ENCODE measurements at places on chromosomes 5 and 9.

GRCh38 chr5:31611002-31611401, 27.9 kb upstream of the PDZD2 start:
- DNase-seq = no peak

DNA sequence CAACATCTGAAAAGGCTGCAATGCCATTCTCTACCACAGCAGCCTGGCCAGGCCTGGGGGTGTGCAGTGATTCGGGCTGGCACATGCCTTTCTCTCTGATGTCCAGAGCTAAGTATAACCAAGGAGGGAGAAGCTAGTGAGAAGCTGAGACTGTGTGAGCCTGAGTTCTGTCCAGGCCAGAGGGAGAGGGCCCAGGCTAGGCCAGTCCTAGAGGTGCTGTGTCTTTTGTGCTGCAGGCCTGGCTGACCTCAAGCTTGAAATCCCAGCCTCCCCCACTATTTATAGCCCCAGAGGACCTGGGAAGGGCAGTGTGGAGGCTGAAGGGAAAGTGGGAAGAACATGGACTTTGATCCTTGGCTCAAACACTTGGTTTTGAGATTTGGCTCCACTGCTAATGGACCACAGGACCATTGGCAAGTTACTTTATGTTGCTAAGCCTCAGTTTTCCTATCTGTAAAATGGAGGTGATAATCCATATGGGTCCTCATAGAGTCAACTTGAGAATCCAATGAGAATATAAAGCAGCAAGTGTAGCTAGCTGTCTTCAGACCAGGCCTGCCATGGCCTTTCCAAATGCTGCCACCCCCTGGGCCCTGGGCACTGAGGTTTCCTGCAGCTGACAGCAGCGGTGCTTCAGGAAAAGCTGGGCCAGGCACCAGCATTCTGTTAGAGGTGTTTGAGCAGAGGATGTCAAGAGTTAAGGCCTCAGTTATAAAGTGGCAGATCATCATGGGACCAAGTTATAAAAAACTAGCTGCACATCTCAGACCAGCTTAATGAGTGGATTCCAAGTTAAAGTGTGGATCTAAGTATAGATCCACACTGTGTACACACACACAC, 21.1 kb downstream of the BNIP1 start:
- DNase-seq = no peak

DNA sequence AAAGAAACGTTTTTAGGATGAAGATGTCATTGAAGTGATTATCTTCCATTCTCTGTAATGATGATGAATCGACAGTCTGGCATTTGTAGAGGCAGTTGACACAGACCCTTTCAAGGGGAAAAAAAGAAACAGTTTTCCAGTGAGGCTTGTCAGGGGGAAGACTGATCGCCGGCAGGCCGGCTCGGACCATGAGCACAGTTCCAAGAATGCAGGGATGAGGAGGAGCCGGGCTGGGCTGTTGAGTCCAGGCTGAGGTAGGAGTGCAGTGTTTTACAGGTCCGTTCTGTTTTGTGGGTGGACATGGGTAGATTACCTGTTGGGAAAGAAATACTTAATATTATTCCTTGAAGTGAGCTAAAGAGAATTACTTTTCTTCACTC, 194.6 kb downstream of the AOPEP start:
- DNase-seq = no peak

GRCh38 chr9:112078432-112078831, 96.7 kb downstream of the SUSD1 start:
- no peak for DNase-seq

DNA sequence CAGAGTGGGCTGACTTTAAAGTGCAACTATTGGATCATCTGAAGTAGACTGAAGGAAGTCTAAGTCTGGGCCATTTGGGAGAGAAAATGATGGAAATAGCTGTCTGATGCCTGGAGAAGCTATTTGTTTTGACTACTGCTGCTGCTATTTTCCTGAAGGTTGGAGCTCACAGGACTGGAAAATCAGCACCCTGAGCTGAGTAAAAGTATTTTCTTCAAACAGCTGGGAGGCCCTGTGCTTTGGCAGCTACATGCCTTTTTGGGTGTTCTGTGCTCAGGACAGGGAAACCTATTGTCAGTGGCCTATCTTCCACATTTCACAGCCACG, 302.6 kb downstream of the ENC1 start:
- no peak for DNase-seq

DNA sequence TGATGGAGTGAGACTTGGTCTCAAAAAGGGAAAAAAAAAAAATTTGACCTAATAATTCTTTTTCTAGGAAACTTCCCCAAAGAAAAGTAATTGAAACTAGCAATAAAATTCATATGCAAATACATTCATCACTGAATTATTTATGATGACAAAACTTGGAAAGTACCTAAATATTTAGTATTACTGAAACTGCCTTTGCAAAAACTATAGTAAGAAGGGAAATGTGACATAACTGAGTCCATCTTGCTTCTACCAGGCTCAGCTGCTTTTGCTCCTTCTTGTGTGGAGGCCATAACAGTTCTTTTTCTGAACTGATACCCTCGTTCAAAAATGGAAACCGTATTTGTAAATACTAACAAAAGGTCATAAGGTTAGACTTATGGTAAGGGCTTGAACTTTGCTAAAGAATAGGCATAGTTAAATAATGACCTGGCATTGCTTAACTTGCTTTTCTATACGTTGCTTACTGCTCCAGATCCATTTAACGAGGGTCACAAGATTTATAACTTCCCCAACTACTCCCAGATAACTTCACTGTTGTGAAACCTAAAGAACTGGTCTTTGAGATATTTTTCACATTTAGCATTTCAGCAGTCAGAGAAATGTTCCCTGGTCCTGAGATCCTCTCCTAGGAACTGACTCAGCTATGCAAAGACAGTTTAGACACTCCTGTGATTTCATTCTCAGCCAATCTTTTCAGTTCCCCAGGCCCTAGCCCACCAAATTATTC, 68.4 kb downstream of the CFAP95 start:
- DNase-seq = no peak

GRCh38 chr9:22528485-22528884, 81.9 kb downstream of the DMRTA1 start:
- DNase-seq = no peak

DNA sequence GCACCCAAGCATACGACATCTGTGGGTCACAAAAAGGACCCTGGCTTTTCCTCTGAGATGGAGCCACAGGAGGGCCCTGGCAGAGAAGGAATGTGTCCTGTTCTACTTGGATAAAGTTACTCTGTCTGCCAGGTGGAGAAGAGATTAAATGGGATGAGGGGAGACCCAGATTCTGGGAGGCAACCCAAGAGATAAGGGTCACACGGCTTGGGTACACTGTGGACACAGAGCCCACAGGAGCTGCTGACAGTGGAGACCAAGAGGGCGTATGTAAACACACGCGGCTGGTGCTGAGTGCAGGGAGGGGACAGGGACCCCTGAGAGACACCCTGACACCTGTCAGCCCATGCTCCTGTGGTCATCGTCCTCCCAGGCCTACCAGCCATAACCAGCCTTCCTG, 6.2 kb downstream of the CDK20 start:
- no peak for DNase-seq

GRCh38 chr5:18551716-18552115, 917.5 kb downstream of the TAF11L14 start:
- DNase-seq = no peak

DNA sequence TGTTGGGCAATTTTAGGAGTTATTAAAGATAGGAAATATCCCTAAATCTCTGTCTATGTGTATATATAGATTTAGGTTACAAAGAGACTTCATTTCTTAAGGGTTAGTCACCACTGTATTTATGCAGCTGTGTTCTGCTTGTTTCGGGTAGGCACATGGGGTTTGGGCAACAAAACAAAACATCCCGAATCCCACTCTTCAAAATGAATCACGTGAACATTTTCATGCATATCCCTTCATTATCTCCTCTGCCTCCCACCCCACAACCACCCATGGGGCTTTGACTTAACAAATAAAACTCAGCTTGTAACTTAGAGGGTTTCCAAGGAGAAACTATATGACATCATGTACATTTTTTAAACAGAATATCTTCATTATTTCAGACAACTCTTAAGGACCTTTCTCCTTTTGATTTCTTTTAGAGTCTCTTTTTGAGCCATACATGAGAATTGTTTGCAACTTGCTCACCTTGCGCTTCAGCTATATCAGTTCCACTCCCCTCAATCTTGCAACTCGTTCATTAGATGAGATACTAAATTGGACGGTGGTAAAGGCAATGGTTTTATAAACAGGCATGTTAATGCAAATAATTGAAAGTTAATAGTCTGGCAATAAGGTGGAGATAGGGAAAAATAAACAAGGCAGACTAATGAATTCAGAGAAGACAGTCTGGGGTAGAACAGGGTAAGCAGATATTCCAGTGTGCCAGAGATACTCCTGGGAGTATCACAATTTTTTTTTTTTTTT, 136.7 kb downstream of the CD180 start:
- no peak for DNase-seq

- no peak for DNase-seq
These were observed 14.4 kb downstream of the GALNT12 start for GRCh38 chr9:98821831-98822230.

- DNase-seq = no peak
These were observed 9.0 kb downstream of the C5orf63 start for GRCh38 chr5:127064253-127064840.

GRCh38 chr5:126658561-126658960, 57.8 kb downstream of the PHAX start:
- DNase-seq = no peak

DNA sequence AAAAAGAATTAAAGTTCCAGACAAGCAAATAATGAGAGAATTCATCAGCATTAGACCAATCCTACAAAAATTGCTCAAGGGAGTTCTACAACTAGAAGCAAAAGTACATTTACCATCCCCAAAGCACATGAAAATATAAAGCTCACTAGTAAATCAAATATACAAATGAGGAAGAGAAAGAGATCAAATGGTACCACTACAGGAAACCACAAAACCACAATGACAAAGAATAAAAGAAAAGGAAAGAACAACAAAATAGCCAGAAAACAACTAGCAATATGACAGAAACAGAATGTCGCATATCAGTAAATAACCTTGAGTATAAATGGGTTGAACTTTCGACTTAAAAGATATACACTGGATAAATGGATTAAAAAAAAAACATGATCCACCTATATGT, 739.0 kb downstream of the DTWD2 start:
- DNase-seq = no peak

- no peak for DNase-seq
These were observed 24.5 kb downstream of the ERGIC1 start for GRCh38 chr5:172858511-172858989.

DNA sequence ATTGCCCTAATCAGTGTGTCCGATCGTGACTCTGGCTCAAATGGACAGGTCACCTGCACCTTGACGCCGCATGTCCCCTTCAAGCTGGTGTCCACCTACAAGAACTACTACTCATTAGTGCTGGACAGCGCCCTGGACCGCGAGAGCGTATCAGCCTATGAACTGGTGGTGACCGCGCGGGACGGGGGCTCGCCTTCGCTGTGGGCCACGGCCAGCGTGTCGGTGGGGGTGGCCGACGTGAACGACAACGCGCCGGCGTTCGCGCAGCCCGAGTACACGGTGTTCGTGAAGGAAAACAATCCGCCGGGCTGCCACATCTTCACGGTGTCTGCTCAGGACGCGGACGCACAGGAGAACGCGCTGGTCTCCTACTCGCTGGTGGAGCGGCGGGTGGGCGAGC, 1.4 kb downstream of the PCDHA13 start:
- no peak for DNase-seq

DNA sequence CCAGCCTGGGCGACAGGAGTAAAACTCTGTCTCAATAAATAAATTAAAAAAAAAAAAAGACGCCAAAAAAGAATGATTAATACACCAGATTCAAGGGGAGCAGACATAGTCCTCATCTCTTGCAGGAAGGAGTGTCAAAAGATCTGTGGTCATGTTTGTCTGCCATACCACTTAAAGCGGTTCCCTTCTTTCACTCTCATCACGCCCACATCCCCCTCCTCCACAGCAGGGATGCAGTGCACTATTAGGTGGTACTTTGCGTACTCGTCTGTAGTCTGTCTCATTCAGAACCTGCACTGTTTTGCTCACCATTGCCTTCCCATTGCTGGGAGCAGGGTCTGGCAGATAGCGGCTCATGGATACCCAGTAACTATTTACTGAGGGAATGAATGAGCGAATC, 11.2 kb downstream of the CDHR2 start:
- no peak for DNase-seq

DNA sequence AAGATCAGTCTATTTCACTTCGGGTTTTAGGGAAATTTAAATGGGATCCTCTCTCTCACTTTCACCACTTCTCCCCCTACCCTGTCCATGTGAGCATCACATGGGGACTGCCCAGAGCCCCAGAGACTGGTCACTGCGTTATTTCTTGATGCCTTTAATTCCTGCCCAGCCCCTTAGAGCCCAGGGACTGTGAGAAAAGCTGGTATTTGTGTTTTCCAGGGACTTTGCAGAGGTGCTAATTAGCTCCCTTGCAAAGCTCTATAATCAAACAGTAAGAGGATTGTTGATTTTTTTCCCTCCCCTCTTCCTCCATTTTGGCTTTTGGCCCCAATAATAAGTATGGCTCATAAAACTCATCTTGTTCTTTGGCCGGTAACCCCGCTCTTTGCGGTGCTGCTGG, 35.6 kb downstream of the NTRK2 start:
- DNase-seq = no peak

GRCh38 chr5:175867587-175868347, 3.6 kb upstream of the CPLX2 start:
- no peak for DNase-seq

DNA sequence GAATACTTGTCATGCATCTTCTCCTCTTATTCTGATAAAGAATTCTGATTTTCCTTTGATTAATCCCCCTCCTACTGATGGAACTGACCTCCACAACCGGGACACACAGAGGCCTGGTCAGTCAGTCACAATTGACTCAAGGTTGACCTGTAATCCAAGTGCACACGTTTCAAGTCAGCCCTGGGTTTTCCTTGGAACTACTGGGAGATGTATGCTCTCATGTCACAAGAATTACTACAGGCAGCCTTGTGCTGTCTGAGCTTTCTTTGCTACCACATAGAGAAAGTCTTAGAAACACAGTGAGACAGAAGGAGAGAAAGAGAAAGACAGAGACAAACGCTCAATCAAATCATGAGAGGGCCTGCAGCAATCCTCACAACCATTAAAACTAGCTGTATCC, 345.8 kb downstream of the PDE4D start:
- DNase-seq = no peak

- DNase-seq = no peak
These were observed 173.9 kb downstream of the C9orf50 start for GRCh38 chr9:129446828-129447550.

- DNase-seq = no peak
These were observed 15.0 kb downstream of the TRIM32 start for GRCh38 chr9:116701940-116702642.

- no peak for DNase-seq
These were observed 3.1 kb downstream of the KLF9 start for GRCh38 chr9:70411121-70411929.

- peak; percentile 73 for DNase-seq
These were observed 12.9 kb downstream of the TJP2 start for GRCh38 chr9:69186841-69187611.

GRCh38 chr5:128464596-128464995, 73.4 kb downstream of the FBN2 start:
- no peak for DNase-seq

Data from hematopoietic multipotent progenitor cell treated with erythropoietin and hydrocortisone succinate and interleukin-3 and kit ligand, for 17 days (in vitro differentiated cells).